ENCODE measurements at places on chromosomes 5 and 9.

- DNase-seq: no peak
Measured at GRCh38 chr9:15068261-15068660, 158.0 kb upstream of the FREM1 start.

- DNase-seq: no peak
Measured at GRCh38 chr9:135023786-135024405, 63.6 kb upstream of the OLFM1 start.

- DNase-seq: no peak
Measured at GRCh38 chr9:75378036-75378435, 289.7 kb downstream of the OSTF1 start.

- DNase-seq: no peak
Measured at GRCh38 chr5:65015767-65016166, 247.0 kb downstream of the CWC27 start.

GRCh38 chr5:38719916-38720315 is 125.9 kb upstream of the OSMR start:
- no peak for DNase-seq

DNA sequence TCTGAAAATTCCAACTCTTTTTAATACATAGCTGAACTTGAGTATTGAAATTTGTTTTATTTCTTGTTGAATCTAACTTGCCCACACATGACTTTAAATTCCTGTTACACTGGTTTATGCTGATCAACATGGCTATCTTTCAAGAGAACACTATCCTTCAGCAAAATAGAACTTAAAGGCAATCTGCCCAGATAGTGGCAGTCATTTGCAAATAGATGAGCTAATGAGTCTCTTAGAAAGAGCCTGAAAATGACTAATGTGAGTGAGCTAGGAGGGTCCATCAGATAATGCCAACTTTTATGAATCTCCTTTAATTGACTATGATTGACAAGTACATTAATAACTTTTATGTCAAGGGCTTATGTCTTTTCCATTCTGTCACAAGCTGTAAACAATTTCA is 1360.8 kb upstream of the C9orf72 start:
- no peak for DNase-seq

Data from stimulated activated naive CD8-positive, alpha-beta T cell treated with anti-CD3 and anti-CD28 coated beads, Interleukin-15, amount 100 ng/mL, for 72 hours (primary cell).